ENCODE measurements at places on chromosomes 6 and 20. TPM values are rescaled to one million over a fixed set of nuclear protein-coding genes. Genes with fewer than 3 reads are reported as not detected.

DNA sequence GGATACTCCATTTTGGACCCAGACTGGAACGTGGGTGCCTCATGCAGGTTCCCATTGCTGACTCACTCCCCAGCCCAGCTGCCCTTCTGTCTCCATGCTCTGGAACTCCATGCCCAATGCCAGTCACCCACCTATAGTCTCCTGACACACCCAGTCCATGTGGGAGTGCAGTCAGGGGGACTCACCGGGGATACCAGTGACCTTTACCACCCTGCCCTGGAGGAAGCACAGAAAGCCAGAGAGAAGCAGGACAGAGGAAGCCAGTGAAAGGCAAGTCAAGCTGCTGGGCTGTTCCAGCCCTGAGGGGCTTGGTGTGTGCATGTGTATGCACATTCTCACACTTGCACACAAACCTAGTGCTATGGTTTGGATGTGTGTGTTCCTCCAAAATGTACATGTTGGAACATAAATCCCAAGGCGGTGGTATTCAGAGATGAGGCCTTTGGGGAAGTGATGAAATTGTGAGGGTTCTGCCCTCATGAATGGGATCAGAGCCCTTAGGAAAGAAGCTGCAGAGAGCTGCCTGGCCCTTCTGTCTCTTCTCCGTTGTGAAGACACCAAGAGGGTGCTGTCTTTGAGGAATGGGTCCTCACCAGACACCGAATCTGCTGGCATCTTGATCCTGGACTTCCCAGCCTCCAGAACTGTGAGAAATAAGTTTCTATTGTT, 121.4 kb upstream of the MAFB start:
- no peak for DNase-seq

DNA sequence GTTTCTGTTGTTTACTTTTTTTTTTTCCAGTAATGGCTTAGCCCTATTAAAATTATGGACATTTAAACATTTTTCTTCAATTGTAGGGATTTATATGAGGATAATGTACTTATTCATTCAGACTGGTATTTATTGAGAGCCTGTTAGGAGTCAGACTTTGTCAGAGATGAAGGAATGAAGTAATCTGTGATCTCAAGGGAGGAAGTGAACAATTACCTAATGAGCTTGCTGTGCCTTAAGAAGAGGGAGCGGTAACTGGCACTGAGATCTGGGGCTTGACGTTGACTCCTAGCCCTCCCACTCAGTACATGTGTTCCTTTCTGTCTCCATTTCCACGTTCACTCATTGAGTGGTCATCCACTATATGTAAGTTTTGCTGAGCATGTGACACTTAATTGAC, 12.6 kb downstream of the AFDN start:
- no peak for DNase-seq

DNA sequence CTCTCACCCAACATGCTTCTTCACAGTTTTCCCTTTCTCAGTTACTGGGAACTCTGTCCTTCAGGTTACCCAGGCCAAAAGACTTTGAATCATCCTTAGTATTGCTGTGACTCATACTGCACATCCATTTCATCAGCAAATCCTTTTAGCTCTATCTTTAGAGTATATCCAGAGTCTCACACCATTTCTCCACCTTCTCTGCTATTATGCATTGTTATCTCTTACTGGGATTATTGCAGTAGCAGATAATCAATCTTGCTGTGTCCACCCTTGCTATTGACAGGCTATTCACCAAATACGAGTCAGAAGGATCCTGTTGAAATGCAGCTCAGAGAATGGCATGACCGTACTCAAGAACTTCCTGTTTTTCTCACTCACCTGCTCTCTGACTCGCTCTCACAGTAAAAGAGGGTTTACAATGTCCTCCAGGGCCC, 57.3 kb downstream of the BCKDHB start:
- no peak for DNase-seq

Gene BNIP5
- polyA plus RNA-seq = not detected

DNA sequence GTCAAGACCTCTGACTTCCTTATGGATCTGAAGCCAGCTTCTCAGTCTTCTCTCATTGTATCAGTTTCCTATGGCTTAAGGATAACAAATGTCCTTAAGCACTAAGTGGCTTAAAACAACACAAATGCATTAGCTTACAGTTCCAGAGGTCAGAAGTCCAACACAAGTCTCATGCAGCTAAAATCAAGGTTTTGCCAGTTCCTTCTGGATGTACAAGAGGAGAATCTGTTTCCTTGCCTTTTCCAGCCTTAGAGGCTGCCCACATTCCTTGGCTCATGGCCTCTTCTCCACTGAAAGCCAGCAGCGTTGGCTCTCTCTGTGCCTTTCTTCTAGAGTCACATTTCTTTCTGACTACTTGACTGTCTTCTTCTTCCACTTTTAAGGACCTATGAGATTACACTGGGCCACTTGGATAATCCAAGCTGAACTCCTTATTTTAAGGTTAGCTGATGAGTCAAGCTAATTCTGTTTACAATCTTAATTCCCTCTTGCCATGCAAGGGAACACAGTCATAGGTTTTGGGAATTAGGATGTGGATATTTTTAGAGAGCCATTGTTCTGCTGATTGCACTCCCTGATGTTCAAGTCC, 179.0 kb downstream of the BCAS1 start:
- DNase-seq = no peak

Gene FAM209B
- not detected for polyA plus RNA-seq

Gene CST5
- not detected for polyA plus RNA-seq

Gene RRAGD
- polyA plus RNA-seq = 4.8 TPM

GRCh38 chr20:37223053-37223452, 38.6 kb downstream of the GHRH start:
- DNase-seq = no peak

Gene PPP1R3G
- 0.25 TPM for polyA plus RNA-seq

DNA sequence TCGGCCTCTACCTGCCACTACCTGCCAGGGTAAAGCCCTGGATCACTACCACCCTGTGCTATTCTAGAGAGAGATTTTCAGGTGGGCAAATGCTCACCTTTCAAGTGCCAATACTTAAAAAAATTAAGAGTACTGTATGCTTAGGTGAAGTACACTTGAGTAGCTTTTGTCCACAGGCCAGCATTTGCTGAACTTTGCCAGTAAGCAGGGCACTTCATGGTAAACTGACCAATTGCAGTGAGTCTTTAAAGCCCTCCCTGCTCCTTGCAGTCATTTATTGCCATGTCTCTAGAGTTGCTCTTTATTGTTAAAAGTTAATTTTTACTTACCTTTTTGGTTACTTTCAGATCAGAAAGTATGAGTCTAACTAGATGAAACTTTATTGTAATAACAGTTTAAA, 58.5 kb downstream of the PLAGL1 start:
- no peak for DNase-seq

Gene DNMT3B
- 0.36 TPM for polyA plus RNA-seq

Gene LY6G6C
- not detected for polyA plus RNA-seq

All from liver (tissue), 10 donors.